Omental fat pad (tissue), 4 donors: ENCODE measurements at places on chromosomes 2 and 18. TPM values are rescaled to one million over a fixed set of nuclear protein-coding genes. Genes with fewer than 3 reads are reported as not detected.

The TMEM169 gene
- 0.46 TPM for total RNA-seq

The ABCG5 gene
- not detected for total RNA-seq

DNA sequence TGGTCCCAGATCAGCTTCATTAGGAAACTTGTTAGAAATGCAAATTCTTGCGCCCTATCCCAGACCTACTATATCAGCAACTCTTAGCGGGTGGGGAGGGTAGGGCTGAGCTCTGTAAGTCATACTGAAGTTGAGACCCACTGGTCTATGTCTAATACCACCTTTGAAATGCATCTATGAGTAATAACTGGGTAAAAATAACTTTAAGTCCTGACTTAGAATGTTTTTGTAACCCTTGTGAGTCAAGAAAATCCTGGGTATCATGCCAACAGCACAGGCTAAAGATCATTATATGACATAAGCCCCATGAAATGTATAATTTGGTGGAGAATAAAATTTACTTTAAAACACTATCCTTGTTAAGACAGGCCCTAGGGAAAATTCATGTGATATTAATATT lies 41.4 kb downstream of the PRKD3 start:
- no peak for DNase-seq

The DYNAP gene
- total RNA-seq = not detected

DNA sequence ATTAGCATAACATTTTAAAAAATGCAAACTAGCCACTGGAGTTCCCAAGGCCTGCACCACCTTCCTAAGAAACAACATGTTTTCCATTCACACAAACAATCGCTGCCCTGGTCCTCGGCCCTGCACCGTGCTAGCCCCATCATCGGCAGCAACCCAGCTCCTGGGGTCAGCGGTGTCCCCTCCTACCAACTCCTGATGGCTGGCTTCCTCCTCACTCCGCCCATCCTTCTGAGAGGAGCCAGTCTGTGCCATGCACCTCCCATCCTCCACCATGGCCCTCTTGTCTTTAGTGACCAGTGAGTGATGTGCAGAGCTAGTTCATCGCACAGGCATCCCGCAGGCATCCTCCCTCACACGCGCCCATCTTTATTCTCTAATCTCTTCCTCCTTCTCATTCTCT lies 81.9 kb downstream of the LONRF2 start:
- no peak for DNase-seq
